ENCODE measurements at places on chromosomes 1 and 21. TPM values are rescaled to one million over a fixed set of nuclear protein-coding genes. Genes with fewer than 3 reads are reported as not detected.
A peak's percentile ranks its signal among the peaks of the same experiment; 100 is the strongest.

The SYCP1 gene
- not detected for total RNA-seq

The CGN gene
- 0.35 TPM for total RNA-seq

The GCLM gene
- 4.5 TPM for total RNA-seq

DNA sequence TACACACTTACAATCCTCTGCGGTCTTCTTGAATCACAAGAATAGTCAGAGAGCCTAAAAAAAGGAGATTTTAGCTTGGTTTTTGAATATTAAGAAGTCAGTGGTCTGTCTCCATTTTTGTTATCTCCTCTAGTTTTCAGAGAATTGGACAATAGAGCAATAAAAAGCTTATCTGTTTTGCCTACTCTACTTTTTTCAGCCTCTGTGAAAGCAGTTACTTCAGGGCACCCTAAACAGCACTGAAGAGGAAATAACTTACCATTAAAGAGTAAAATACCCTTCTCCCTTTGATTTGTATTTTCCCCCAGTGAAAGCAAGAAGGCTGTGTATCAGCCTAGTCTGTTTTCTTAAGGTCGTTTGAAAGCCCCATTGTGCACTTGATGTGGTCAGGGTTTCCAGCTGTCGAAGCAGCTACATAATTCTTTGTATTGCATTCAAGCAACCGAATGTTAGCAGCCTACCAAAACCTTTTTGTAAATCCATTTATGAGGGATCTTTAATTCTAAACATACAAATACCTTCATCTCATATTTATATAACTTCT is 1.0 kb downstream of the NTMT2 start:
- H3K27me3 ChIP-seq, result no peaks in the 10 kb centered on the region
- no peaks in the 10 kb centered on the region for H3K36me3 ChIP-seq
- H3K4me3 ChIP-seq, result no peak overlapping the region
- no peak overlapping the region for H3K27ac ChIP-seq
- no peaks in the 10 kb centered on the region for H3K4me1 ChIP-seq

DNA sequence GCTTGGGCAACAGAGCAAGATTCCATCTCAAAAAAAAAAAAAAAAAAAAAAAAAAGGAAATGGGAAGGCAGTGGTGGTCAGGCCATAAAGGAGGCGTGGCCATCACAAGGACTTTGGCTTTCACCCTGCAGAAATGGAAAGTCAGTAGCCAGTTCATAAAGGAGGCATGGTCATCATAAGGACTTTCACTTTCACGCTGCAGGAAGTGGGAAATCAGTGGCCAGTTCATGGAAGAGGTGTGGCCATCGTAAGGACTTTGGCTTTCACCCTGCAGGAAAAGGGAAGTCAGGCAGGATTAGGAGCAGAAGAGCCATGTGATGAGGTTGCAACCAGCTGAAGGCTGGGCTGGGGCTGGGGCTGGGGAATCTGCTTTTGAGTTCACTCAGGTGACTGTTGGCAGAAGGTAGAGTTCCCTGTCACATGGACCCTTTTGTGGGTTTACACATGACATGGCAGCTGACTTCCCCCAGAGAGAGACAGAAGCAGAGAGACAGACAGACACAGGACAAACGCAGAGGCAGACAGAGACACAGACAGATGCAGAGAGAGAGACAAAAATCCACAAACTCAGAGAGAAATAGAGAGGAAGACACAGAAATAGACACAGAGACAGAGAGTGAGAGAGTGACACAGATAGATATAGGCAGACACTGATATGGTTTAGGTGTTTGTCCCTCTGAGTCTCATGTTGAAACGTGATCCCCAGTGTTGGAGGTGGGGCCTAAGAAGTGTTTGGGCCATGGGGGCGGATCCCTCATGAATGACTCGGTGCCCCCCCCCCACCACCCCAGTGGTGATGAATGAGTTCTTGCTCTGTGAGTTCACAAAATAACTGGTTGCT is 263.9 kb upstream of the KAZN start:
- no peak overlapping the region for H3K27ac ChIP-seq
- no peaks in the 10 kb centered on the region for H3K4me1 ChIP-seq
- H3K4me3 ChIP-seq, result no peak overlapping the region

The PGLYRP3 gene
- not detected for total RNA-seq

- H3K36me3 ChIP-seq, result peaks cover 33% of the 10 kb centered on the region
- DNase-seq, result no peak
- peaks cover 55% of the 10 kb centered on the region for H3K4me1 ChIP-seq
- H3K27me3 ChIP-seq, result no peaks in the 10 kb centered on the region
- H3K4me3 ChIP-seq, result peak overlapping the region; percentile 70
These were observed 598 bp upstream of the ADIPOR1 start for GRCh38 chr1:202958544-202959275.

DNA sequence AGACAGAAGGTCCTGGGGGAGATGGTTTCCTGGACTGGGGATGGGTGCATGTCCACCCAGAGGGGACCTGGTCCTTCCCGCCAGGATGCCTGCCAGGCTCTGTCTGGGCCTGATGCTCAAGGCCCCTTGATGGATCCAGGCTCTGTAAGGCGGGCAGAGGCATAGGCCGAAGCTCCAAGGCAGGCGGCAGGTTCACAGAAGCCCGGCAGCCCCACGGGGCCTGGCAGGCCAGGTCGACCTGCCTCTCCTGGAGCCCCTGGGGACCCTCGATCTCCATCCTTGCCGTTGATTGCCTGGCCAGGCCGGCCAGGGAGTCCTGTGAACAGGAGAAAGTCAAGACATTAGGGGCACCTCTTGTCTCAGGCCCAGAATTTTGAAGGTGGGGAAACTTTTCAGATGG is 16.0 kb downstream of the COL9A2 start:
- peaks cover 23% of the 10 kb centered on the region for H3K27me3 ChIP-seq
- H3K36me3 ChIP-seq, result no peaks in the 10 kb centered on the region

The OR2M5 gene
- total RNA-seq, result not detected

- H3K27me3 ChIP-seq, result peaks cover 4% of the 10 kb centered on the region
- peaks cover 5% of the 10 kb centered on the region for H3K4me1 ChIP-seq
- H3K36me3 ChIP-seq, result no peaks in the 10 kb centered on the region
- H3K27ac ChIP-seq, result no peak overlapping the region
These were observed 16.2 kb downstream of the SYT6 start for GRCh38 chr1:114137497-114137896.

DNA sequence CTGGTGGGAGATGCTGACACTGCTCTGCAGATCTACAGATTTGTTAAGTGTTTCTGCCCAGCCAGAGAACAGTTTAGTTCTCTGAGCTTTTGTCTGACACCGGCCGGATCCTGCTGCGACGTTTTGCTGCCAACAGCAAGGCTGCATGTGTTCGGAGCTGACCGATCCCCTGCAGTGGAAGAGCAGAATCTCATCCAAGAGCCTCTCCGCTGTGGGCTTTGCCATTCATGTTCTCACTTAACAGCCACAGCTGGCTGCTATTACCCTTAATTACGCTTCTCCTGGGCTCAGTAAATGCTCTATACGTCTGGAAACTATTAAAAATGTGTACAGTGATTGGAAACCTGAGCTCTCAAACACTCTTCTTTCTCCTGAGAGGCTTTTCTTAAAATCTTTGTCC is 105.3 kb downstream of the BCAR3 start:
- DNase-seq, result peak; percentile 97
- no peaks in the 10 kb centered on the region for H3K27me3 ChIP-seq
- peaks cover 43% of the 10 kb centered on the region for H3K4me1 ChIP-seq
- peak overlapping the region; percentile 76 for H3K27ac ChIP-seq
- no peak overlapping the region for H3K4me3 ChIP-seq
- peaks cover 52% of the 10 kb centered on the region for H3K36me3 ChIP-seq

DNA sequence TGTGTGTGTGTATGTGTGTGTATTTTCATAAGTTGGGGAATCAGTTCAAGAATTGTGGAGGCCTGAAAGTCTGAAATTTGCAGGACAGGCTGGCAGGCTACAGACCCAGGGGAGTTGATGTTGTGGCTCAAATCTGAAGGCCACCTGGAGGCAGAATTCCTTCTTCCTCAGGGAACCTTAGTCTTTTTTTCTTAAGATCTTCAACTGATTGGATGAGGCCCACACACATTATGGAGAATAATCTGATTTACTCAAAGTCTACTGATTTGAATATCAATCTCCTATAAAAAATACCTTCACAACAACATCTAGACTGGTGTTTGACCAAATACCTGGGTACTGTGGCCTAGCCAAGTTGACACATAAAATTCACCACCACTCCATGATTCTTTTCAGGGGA is 61.8 kb downstream of the MT1HL1 start:
- no peak for DNase-seq
- H3K4me3 ChIP-seq, result no peak overlapping the region
- no peaks in the 10 kb centered on the region for H3K4me1 ChIP-seq
- no peaks in the 10 kb centered on the region for H3K36me3 ChIP-seq
- no peak overlapping the region for H3K27ac ChIP-seq

DNA sequence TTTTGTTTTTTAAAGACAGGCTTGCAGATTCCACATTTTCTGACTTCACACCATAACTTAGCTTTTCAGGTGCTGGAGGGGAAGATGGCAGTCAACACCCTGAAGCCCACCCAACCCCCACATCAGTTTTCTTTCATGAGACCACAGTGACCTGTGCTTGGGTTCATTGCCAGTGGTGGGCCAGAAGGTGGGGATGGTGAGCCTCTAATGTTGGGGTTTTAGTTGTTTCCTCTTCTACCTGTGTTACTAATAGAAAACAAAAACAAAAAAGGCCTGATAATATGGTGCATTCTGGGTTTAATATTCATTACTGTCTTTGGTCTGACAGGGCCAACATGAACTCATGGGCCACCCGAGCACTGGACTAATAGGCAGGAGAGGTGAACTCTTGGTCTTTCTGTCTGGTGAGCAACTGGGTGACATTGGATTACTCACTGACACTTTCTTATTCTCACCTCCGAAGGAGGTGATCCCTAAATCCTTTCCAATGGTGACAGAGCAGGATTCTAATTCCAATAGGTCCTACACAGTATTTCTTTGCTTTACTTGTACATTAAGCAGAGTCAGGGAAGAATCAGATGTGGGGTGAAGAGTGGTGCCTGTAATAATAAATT is 132.8 kb downstream of the CLIC6 start:
- H3K27ac ChIP-seq, result no peak overlapping the region
- no peaks in the 10 kb centered on the region for H3K36me3 ChIP-seq
- H3K27me3 ChIP-seq, result no peaks in the 10 kb centered on the region
- no peak for DNase-seq

- H3K27ac ChIP-seq, result no peak overlapping the region
- H3K36me3 ChIP-seq, result no peaks in the 10 kb centered on the region
- H3K4me3 ChIP-seq, result no peak overlapping the region
These were observed 223.7 kb upstream of the IRF2BP2 start for GRCh38 chr1:234833646-234834045.

- no peak for DNase-seq
- no peak overlapping the region for H3K27ac ChIP-seq
- peaks cover 13% of the 10 kb centered on the region for H3K27me3 ChIP-seq
These were observed 26.6 kb downstream of the IL6R start for GRCh38 chr1:154431586-154432373.
